ENCODE measurements at places on chromosomes 6 and 20. TPM values are rescaled to one million over a fixed set of nuclear protein-coding genes. Genes with fewer than 3 reads are reported as not detected.

- H3K36me3 ChIP-seq: no peaks in the 10 kb centered on the region
- no peak overlapping the region for H3K27ac ChIP-seq
- no peak for DNase-seq
- H3K27me3 ChIP-seq: no peaks in the 10 kb centered on the region
Observed at GRCh38 chr6:168027521-168027920, 30.1 kb downstream of the KIF25 start.

- H3K27ac ChIP-seq: no peak overlapping the region
- DNase-seq: no peak
- no peaks in the 10 kb centered on the region for H3K27me3 ChIP-seq
- H3K4me3 ChIP-seq: no peak overlapping the region
- H3K36me3 ChIP-seq: no peaks in the 10 kb centered on the region
- H3K4me1 ChIP-seq: no peaks in the 10 kb centered on the region
Observed at GRCh38 chr6:15152700-15153099, 93.2 kb upstream of the JARID2 start.

DNA sequence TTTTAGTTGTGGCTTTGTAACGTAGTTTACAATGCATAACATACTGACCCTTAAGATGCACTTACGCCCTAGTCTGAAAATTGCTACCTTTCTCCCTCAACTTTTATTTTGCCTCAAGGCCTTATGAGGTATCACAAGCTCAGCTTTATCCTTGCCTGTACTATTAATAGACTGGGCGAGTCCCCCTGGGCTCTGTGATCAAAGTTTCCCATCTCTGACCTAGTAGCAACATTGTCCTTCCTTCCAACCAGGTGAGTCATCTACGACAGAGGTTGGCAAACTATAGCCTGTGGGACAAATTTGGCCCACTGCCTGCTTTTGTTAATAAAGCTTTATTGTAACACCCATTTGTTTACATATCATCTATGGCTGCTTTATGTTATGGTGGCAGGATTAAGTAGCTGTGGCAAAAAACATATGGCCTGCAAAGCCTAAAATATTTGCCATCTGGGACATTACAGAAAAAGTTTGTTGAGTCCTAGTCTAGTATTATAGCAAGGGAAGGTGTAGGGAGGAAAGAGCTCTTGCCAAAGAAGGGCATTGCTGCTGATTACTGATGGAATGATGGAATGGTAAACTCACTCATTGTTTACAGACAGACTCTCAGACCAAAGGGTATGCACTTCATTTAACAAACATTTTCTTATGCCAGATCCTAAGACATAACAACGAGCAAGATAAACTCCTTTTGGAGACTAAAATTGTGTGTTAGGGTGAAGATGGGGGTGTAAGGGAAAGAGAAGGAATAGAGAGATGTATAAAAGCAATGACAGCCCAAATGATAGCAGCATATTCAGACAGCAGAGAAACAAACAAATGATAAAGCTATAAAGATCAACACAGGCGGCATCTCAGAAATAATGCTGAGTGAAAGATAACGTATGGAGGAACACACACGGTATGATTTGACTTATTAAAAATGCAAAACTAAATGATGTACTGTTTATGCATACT lies 74.2 kb downstream of the SLC22A23 start:
- H3K4me1 ChIP-seq: peaks cover 21% of the 10 kb centered on the region
- H3K4me3 ChIP-seq: no peak overlapping the region
- H3K36me3 ChIP-seq: peaks cover 4% of the 10 kb centered on the region
- no peaks in the 10 kb centered on the region for H3K27me3 ChIP-seq
- no peak for DNase-seq
- no peak overlapping the region for H3K27ac ChIP-seq

GRCh38 chr6:89148016-89148750 lies 2.3 kb downstream of the PM20D2 start:
- peaks cover 54% of the 10 kb centered on the region for H3K27me3 ChIP-seq
- no peak for DNase-seq
- H3K27ac ChIP-seq: no peak overlapping the region
- H3K36me3 ChIP-seq: no peaks in the 10 kb centered on the region
- H3K4me3 ChIP-seq: no peak overlapping the region

GRCh38 chr20:43840382-43841070 lies 74.1 kb upstream of the TOX2 start:
- no peak overlapping the region for H3K27ac ChIP-seq
- DNase-seq: peak; percentile 83
- H3K27me3 ChIP-seq: no peaks in the 10 kb centered on the region
- no peaks in the 10 kb centered on the region for H3K36me3 ChIP-seq
- no peaks in the 10 kb centered on the region for H3K4me1 ChIP-seq

ACTL10 gene
- 1.9 TPM for total RNA-seq

SLC22A7 gene
- not detected for total RNA-seq

GNRH2 gene
- total RNA-seq: not detected

CDSN gene
- total RNA-seq: not detected

GRCh38 chr20:12053353-12053752 lies 135.7 kb downstream of the BTBD3 start:
- no peak overlapping the region for H3K27ac ChIP-seq
- H3K4me1 ChIP-seq: no peaks in the 10 kb centered on the region
- DNase-seq: peak; percentile 12
- H3K27me3 ChIP-seq: no peaks in the 10 kb centered on the region
- no peaks in the 10 kb centered on the region for H3K36me3 ChIP-seq
- H3K4me3 ChIP-seq: no peak overlapping the region

DNA sequence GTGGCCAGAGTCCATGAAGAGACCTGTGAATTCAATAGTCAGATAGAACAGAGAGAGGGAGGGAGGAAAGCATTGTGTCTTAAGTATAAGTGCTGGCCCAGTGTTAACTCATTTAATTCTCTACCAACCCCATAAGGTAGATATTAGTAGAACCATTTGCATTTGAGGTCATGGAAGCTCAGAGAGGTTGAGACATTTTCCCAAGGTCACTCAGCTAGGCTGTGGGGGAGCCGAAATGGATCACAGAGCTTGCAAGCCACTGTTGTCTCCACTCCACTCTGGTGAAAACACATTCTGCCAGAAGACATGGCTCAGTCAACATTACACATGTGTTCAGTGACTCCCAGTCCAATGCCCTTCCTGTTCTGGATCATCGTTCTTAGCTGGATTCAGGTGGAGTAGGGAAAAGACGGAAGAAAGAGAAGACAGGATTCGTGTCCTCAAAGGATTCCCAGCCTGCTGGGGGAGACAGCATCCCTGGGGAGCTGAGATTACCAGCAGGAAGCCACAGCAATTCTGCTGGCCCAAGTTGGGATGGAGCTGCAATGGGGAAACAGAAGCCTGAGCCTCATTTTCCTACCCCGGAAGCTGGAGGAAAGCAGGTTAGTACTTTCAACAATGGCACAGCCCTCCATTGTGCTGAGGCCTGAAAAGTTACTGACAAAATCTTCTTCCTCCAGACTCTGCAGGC lies 27.0 kb upstream of the MDGA1 start:
- no peak overlapping the region for H3K27ac ChIP-seq
- H3K36me3 ChIP-seq: no peaks in the 10 kb centered on the region
- no peak for DNase-seq
- H3K27me3 ChIP-seq: no peaks in the 10 kb centered on the region
- no peak overlapping the region for H3K4me3 ChIP-seq

DNA sequence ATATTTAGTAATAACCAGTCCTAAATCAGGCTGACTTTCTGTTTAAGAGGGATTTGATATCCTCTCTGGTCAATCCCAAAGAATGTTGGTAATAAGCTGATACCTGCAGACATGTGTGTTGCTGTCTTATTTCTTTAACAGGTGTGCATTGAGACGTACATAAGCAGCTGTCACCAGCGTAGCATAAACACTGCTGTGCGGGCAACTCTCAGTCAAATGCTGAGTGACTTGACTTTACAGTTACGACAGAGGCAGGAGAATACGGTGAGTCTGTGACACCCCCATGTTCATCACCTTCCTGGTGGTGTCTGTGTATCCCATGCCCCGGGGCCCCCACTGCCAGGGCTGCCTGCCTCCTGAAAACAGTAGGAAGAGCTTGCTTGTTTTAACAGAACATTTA lies 20.1 kb upstream of the PBOV1 start:
- no peaks in the 10 kb centered on the region for H3K36me3 ChIP-seq
- no peaks in the 10 kb centered on the region for H3K27me3 ChIP-seq
- no peak overlapping the region for H3K4me3 ChIP-seq
- no peak for DNase-seq

DNA sequence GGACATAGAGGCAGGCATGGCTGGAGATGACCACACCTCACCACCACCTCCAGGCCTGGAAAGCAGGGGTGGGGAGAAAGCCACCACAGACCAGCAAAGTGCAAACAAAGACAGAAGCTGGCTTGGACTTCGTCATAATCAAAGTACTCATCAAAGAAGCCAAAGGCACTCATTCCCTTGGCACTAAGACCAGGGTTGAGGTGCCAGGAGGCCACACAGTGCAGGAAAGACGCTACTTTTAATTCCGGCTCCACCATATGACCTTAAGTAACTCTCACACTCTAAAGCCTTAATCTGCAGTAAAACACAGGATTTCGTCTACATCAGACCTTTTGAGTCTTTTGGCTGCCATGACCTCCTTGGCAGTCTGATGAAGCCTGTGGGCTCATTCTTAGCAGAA lies 123.1 kb downstream of the HIVEP2 start:
- H3K36me3 ChIP-seq: no peaks in the 10 kb centered on the region
- no peak overlapping the region for H3K4me3 ChIP-seq
- H3K27me3 ChIP-seq: no peaks in the 10 kb centered on the region
- no peak for DNase-seq

DNA sequence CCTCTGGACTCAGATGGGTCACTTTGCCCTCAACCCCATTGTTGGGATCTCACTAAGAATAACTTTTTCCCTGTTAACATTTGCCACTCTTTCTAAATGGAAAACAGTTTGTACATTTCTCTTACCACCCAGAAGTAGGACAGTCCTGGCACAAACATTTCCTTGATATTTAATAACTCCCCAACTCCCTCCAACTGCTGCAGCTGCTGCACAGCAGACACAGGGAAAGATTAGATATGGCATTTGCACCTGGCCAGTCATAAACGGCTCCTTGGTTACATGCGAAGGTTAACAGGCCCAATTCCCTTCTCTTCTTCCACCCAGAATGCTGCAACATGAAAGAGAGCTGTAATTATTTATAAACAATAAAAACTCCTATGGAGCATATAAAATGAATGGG lies 55.9 kb upstream of the SOX4 start:
- H3K27ac ChIP-seq: no peak overlapping the region
- H3K36me3 ChIP-seq: no peaks in the 10 kb centered on the region
- no peak for DNase-seq

DNA sequence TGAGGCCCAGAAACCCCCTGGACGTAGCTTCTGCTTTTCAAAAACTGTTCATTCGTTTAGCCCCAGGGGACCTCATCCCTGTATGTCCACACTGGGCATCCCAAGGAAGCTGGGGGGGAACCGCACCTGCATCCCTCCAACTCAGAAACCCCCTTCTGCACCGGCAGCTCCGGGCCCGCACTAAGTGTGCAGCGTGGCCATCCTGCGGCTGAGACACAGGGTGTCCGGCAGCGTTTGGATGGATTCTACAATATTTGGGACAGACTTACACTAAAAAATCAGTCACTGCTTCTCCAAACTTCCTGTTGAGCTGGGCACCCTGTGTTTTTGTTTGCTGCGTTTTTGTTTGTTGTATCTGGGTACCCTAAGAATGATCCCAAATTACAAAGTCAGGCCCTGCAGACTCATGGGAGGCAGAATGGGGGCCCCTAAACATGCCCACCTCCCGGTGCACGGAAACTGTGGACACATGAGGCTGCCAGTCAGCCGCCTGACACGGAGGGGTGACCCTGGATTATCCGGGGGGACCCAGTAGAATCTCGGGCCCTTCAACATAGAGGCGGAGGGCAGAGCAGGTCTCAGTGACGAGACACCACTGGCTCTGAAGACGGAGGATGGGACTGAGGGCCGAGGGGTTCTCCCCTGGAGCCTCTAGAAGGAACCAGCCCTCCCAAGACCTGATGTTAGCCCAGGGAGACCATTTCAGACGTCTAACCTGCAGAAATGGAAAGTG lies 88.2 kb upstream of the BHLHE23 start:
- no peak overlapping the region for H3K4me3 ChIP-seq
- no peak overlapping the region for H3K27ac ChIP-seq
- no peak for DNase-seq
- H3K27me3 ChIP-seq: peaks cover 18% of the 10 kb centered on the region

SOBP gene
- total RNA-seq: 3.1 TPM

BTN3A1 gene
- 4.0 TPM for total RNA-seq

DNA sequence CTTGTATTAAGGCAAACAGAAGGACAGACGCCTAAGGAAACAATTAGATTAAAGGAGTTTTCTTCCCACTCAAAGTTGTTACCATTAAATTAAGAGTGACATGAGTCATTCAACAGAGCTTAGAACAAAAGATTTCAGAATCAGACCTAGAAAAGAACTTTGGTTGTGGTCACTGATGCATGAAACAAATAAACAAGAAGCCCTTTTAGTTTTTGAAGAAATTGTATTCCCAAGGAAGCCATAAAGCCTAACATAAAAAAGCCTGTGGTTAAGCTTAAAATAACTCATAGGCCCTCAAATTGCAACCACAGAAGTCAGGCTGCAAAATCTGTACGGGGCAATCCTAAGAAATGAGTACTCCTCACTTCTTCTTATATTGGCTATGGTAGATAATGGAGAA lies 17.9 kb upstream of the TRIM26 start:
- 0 out of 2 replicates have a peak, but pooled peaks cover 3% of the 10 kb centered on the region for H3K27me3 ChIP-seq
- H3K27ac ChIP-seq: no peak overlapping the region
- DNase-seq: no peak
- no peaks in the 10 kb centered on the region for H3K36me3 ChIP-seq
- no peaks in the 10 kb centered on the region for H3K4me1 ChIP-seq

- DNase-seq: no peak
- H3K36me3 ChIP-seq: no peaks in the 10 kb centered on the region
- no peaks in the 10 kb centered on the region for H3K27me3 ChIP-seq
- H3K4me1 ChIP-seq: no peaks in the 10 kb centered on the region
Observed at GRCh38 chr20:40241596-40242343, 447.3 kb downstream of the MAFB start.

DNA sequence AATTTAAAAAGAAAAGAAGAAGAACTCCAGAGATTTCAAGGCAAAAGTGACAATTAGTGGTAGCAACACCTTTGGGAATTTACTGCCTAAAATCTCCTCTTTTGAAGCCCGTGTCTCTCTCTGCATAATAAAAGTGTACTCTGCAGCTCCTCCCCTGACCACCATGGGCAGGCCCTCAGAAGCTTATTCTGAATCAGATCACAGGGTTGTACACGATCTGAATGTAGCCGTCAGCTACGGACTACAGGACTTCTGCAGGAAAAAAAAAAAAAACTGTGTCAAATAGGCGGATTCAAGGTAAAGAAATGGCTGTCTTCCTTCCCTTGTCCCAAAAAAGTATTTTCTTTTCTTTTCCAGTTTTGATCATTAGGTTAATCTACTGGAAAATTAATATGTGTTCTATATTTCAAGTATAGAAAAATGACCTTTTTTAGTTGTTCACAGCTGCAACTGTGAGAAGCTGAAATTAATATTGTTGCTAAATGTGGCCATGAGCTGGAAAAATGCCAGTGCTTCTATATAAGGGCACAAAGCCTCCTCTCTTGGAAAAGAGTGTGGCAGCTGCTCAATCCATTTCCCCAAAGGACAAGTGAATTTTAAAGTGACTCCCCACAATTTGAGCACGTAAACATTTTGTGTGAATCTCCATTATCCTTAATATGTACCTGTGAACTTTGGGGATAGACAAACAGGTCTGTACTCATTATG lies 397.4 kb downstream of the C6orf118 start:
- no peak overlapping the region for H3K27ac ChIP-seq
- H3K36me3 ChIP-seq: no peaks in the 10 kb centered on the region
- DNase-seq: no peak
- H3K27me3 ChIP-seq: no peaks in the 10 kb centered on the region
- no peak overlapping the region for H3K4me3 ChIP-seq
- peaks cover 17% of the 10 kb centered on the region for H3K4me1 ChIP-seq
